ENCODE measurements at places on chromosomes 7 and 10.
A peak's percentile ranks its signal among the peaks of the same experiment; 100 is the strongest.

GRCh38 chr7:144011458-144012230 is 11.5 kb downstream of the OR6B1 start:
- no peak overlapping the region for H3K27ac ChIP-seq
- DNase-seq, result no peak
- H3K27me3 ChIP-seq, result no peaks in the 10 kb centered on the region
- H3K4me3 ChIP-seq, result no peak overlapping the region

DNA sequence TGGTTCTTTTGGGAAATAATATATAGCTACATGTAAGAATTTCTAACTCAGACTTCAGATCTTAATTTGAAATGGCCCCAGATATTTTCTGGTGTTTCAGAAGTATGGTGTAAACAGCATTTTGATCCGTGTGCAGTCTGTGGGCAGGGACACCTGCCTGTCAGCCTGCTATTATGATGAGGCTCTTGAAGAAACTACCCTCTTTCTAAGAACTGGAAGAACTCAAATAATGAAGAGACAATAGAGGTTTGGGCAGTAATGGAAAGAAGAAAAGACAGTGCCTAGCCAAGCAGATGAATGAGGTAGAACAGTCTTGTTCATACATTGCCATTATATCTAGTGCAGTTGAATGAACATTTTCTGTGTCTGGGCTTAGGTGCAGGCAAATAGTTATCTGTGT is 256.6 kb downstream of the ARHGAP21 start:
- no peaks in the 10 kb centered on the region for H3K27me3 ChIP-seq
- no peak overlapping the region for H3K27ac ChIP-seq
- H3K36me3 ChIP-seq, result no peaks in the 10 kb centered on the region
- no peak for DNase-seq
- H3K4me3 ChIP-seq, result no peak overlapping the region

DNA sequence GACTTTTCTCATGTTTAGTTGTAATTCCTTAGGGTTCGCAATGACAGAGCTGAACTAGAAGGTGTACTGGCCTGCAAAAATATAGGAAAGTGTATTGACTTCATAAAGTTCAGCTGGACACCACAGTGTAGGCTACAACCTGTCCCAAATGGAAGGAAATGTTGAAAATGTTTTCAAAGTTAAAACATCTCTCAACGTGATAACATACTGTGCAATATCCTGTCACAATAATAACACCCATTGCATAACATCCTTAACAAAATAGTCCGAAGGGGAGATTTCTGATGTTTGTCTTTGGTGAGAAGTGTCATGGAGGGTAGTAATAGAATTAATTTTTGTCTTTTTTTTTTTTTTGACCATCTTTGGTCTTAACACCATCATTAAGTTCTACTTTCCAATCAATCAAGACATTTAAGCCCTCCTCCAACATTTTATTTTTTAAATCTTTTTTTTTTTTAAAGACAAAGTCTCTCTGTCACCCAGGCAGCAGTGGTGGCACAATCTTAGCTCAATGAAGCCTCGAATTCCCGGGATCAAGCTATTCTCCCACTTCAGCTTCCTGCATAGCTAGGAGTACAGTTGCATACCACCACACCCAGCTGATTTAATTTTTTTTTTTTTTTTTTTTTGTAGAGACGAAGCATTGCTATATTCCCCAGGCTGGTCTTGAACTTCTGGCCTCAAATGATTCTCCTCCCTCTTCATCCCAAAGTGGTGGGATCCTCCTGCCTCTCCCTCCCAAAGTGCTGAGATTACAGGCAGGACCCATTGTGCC is 45.7 kb downstream of the DYNC1I1 start:
- no peak overlapping the region for H3K4me3 ChIP-seq
- no peak for DNase-seq
- no peaks in the 10 kb centered on the region for H3K4me1 ChIP-seq
- no peaks in the 10 kb centered on the region for H3K27me3 ChIP-seq

- peaks cover 30% of the 10 kb centered on the region for H3K4me1 ChIP-seq
- H3K27me3 ChIP-seq, result no peaks in the 10 kb centered on the region
- H3K36me3 ChIP-seq, result no peaks in the 10 kb centered on the region
- peak overlapping the region; percentile 88 for H3K4me3 ChIP-seq
- H3K27ac ChIP-seq, result no peak overlapping the region
These were observed 913 bp upstream of the IFIT5 start for GRCh38 chr10:89413398-89413912.

DNA sequence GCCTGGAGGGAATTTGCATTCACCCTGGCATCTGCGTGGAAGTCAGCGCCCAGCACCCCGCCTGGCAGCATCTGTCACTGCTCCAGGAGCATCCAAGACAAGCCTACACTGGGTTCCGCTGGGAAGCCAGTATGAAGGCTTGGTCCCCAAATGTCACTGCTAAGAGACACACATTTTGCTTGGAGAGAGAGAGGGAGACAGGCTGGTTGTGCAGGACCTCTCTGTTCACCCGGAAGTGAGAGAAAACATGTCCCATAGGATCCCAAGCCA is 119.5 kb downstream of the SEC23IP start:
- H3K36me3 ChIP-seq, result no peaks in the 10 kb centered on the region
- no peak overlapping the region for H3K27ac ChIP-seq
- H3K4me3 ChIP-seq, result no peak overlapping the region
- DNase-seq, result no peak
- peaks cover 3% of the 10 kb centered on the region for H3K27me3 ChIP-seq
- no peaks in the 10 kb centered on the region for H3K4me1 ChIP-seq

DNA sequence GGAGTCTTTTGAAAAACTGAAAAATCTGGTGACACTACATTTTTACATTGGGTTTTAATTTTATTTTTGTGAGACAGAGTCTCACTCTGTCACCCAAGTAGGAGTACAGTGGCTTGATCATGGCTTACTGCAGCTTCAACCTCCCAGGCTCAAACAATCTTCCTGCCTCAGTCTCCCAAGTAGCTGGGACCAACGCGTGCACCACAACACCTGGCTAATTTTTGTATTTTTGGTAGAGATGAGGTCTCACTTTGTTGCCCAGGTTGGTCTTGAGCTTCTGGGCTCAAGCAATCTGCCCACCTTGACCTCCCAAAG is 11.5 kb downstream of the MPLKIP start:
- H3K4me3 ChIP-seq, result no peak overlapping the region
- no peaks in the 10 kb centered on the region for H3K36me3 ChIP-seq
- no peak for DNase-seq
- H3K27me3 ChIP-seq, result no peaks in the 10 kb centered on the region
- H3K4me1 ChIP-seq, result no peaks in the 10 kb centered on the region

DNA sequence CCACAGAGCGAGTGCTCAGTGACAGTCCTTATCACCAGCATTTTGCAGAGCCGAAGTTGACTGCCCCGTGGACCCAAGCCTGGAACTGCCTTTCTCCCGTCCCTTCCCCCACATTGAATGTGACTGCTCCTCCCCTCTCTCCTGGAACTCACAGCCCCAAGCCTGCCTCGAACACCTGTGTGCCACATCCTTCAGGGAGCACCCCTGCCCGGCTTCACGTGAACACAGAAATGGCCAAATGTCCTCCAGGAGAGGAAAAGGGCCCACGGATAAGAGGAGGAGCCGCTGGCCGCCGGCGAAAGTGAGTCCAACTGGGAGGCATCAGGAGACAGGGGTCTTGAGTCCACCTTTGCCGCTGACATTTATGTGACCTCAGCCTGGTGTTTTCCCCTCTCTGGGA is 16.2 kb downstream of the STX1A start:
- H3K36me3 ChIP-seq, result peaks cover 3% of the 10 kb centered on the region
- H3K4me3 ChIP-seq, result no peak overlapping the region
- peaks cover 6% of the 10 kb centered on the region for H3K4me1 ChIP-seq
- H3K27me3 ChIP-seq, result no peaks in the 10 kb centered on the region
- H3K27ac ChIP-seq, result no peak overlapping the region

GRCh38 chr10:61320257-61320587 is 133.0 kb downstream of the TMEM26 start:
- H3K27ac ChIP-seq, result no peak overlapping the region
- H3K4me1 ChIP-seq, result no peaks in the 10 kb centered on the region
- H3K27me3 ChIP-seq, result no peaks in the 10 kb centered on the region
- no peak overlapping the region for H3K4me3 ChIP-seq
- H3K36me3 ChIP-seq, result no peaks in the 10 kb centered on the region
- DNase-seq, result no peak

DNA sequence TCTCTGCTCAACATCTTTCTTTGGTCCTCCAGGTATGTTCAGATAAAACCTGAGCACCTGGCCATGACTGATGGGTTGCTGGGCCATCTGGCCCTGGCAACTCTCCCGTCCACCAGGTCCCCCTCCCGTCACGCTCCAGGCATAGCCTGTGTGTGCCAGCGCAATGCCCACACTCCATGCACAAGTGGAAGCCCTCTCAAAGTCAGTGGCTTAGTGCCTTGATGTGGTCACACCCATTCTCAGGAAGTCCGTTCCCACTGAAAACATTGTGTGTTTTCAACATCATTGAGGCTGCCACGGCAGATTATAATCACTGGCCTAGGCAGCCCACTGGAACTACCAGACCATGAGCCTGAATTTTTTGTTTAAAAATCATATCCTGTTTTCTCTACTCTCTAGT is 170.6 kb upstream of the LANCL2 start:
- no peaks in the 10 kb centered on the region for H3K36me3 ChIP-seq
- no peak overlapping the region for H3K27ac ChIP-seq
- H3K4me1 ChIP-seq, result no peaks in the 10 kb centered on the region
- no peak for DNase-seq
- H3K27me3 ChIP-seq, result no peaks in the 10 kb centered on the region

- H3K27me3 ChIP-seq, result no peaks in the 10 kb centered on the region
- no peak overlapping the region for H3K27ac ChIP-seq
- H3K4me1 ChIP-seq, result no peaks in the 10 kb centered on the region
- DNase-seq, result no peak
These were observed 82.3 kb upstream of the FAM20C start for GRCh38 chr7:109898-110556.

DNA sequence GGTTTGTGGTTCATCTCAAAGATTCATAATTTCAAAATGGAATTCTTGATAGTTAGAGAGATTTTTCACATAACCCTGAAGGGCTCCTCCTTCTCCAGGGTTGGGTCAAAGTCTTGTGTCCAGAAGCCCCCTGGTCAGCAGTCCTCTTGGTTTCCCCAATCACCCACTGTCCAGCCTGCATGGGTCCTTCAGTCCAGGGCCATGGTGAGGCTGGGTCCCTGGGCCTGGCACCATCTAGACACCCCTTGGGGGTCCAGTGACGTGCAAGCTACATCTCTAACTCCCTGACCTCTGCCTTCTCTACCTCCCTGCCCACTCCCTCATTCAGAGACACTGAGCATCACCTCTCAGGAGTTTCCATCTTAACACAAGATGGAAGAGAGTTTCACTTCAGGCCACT is 26.1 kb downstream of the ANXA8 start:
- no peaks in the 10 kb centered on the region for H3K36me3 ChIP-seq
- H3K27me3 ChIP-seq, result no peaks in the 10 kb centered on the region
- H3K4me1 ChIP-seq, result no peaks in the 10 kb centered on the region
- H3K27ac ChIP-seq, result no peak overlapping the region
- H3K4me3 ChIP-seq, result no peak overlapping the region

- no peak for DNase-seq
- H3K27ac ChIP-seq, result no peak overlapping the region
- H3K4me3 ChIP-seq, result no peak overlapping the region
- H3K4me1 ChIP-seq, result peaks cover 53% of the 10 kb centered on the region
- no peaks in the 10 kb centered on the region for H3K36me3 ChIP-seq
These were observed 122.6 kb downstream of the FAM107B start for GRCh38 chr10:14652067-14652466.

DNA sequence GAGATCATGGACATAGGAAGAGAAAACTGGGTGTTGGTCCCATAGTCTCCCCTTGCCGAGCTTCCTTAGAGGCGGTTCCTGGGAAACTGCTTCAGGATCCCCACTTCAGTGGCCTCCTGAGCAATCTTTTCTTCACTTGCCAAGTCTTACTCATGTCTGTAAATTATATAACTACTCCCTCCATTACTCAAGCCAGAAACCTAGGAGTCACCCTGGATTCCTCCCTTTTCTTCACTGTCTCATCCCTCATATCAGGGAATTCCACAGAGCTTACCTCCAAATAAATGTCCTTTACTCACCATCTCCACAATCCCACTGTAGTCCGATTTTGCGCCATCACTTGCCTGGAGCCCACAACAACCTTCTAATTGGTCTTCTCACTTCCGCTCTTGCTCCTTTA is 29.1 kb upstream of the TRUB1 start:
- H3K4me3 ChIP-seq, result no peak overlapping the region
- H3K27ac ChIP-seq, result no peak overlapping the region
- DNase-seq, result no peak
- H3K27me3 ChIP-seq, result no peaks in the 10 kb centered on the region

- H3K4me1 ChIP-seq, result no peaks in the 10 kb centered on the region
- H3K27ac ChIP-seq, result no peak overlapping the region
- H3K27me3 ChIP-seq, result no peaks in the 10 kb centered on the region
- H3K4me3 ChIP-seq, result no peak overlapping the region
These were observed 169.0 kb upstream of the PHYHIPL start for GRCh38 chr10:59007307-59008025.

DNA sequence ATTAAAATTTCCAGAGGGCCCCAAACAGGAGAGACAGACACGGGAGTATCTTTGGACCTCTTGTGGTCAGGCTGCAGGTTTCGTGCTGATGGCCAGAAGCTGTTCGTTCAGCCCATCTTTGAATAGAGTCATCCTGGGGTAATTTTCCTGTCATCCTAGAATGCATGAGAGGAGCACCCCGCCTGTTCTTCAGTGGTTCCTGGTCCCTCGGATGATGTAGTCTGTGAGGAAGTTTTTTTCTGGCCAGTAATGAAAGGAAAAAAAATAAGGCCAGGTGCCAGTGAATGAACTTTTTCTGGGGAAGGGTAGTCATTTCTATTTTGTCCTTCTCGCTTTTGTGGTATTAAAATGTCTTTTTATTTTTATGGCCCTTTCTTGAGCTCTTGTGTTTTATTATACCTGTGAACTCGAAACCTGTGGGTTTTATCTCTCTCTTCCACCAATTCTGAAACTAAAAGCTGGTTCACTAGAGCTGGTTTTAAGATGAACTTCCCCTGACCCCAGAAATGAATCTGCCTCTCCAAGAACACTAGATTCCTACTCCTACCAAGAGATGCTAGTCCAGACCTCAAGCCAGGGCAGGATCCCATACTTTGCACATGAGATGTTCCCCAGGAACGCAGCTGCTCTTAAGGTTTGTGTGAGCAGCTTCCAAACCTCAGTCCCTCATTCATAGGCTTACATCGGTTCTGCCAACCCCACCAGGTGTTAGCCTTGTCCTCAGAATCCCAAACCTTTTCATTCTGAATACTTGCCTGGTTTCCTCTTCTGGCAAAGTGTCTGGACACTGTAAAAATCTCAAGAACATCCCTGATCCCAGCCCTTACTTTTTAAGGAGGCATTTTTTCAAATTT is 15.4 kb upstream of the MEST start:
- H3K4me3 ChIP-seq, result no peak overlapping the region
- H3K27ac ChIP-seq, result no peak overlapping the region
- no peaks in the 10 kb centered on the region for H3K36me3 ChIP-seq
- H3K4me1 ChIP-seq, result no peaks in the 10 kb centered on the region
- no peak for DNase-seq
- H3K27me3 ChIP-seq, result no peaks in the 10 kb centered on the region
